ENCODE measurements at places on chromosomes 12 and 14.

DNA sequence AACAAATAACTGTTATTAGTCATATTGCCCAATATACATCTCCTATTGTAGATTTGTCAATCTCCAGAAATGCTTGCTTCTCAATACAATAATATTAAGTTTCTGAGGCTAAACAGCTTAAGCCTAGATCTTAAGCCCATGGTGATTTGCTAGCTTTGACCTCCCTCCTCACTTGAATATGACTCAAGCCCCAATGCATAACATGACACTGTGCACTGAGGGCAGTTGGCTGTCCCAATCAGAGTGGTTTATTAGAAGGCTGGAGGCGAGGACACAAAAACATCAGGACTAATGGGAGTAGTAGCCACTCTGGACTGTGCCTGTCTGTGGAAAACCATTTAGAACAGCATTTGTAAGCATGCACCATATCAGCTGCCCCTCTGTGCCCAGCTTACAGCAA lies 81.1 kb upstream of the GTF2A1 start:
- DNase-seq = no peak

DNA sequence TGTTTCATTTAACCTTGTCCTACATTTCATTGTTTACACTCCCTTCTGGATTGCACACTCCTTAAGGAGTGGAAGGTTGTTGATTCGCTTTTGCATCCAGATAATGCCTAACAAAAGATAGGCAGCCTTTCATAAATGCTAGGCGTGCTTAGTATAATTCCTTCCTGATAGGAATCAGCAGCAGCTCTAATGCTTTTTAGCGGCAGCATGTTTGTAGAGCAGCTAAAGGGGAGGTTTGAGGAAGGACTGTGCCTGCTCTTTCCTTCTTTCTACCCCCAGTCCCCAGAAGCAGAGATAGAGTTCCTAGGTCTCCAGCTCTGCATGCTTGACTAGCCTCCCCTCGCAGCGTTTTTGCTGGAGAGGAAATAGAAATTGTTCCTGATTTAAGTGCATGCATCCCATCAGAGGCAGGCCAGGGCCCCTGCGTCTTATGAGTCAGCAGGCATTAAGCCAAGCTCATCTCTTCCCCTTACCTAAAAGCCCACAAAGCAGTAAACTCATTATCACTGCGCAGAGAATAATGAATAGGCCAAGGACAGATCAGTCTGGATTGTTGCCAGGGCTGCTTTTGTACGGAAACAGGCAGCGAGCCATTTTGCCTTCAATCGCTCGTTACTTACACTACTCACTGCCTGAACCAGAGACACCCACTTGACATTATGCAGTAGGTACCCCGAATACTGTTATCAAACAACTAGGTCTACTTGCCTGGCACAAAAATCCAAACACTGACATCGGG lies 14.0 kb upstream of the TBPL2 start:
- peak; percentile 52 for DNase-seq

- DNase-seq = no peak
Measured at GRCh38 chr12:43115441-43116160, 436.4 kb downstream of the ADAMTS20 start.

DNA sequence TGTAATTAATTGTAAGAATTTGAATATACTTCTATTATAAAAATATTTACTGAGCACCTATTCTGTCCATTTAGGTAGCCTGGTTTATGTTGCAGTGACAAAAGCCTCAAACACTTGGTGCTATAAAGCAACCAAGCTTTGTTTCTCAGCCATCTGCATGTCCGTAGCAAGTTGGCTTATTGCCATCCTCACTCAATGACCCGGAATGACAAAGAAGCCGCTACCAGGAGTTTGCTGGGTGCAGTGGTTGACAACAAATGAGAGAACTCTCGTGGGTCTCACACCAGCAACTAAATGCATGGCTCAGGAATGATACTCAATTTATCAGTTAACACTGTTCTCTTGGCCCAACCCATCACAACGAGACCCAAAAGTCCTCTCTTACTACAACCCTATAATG lies 553.1 kb downstream of the DIO2 start:
- DNase-seq = no peak

DNA sequence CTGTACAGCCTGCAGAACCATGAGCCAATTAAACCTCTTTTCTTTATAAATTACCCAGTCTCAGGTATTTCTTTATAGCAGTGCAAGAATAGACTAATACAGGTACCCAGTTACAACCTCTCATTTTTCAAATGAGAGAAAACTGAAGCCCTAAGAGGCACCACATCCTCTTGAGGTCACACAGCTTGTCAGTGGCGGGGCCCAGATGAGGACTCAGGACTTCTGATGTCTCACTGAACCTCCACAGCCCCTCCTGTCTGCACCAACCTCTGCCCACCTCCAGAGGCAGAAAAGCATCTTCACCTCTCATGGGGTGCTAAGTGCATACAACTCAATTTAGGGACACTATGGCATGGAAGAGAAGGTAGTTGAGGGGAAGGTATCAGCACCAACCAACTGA lies 120.7 kb downstream of the CRACR2A start:
- no peak for DNase-seq

- no peak for DNase-seq
Measured at GRCh38 chr12:68608191-68608590, 2.5 kb upstream of the RAP1B start.

GRCh38 chr14:59939828-59940227 lies 19.9 kb downstream of the LRRC9 start:
- no peak for DNase-seq

- peak; percentile 74 for DNase-seq
Measured at GRCh38 chr12:114834621-114835020, 150.6 kb upstream of the TBX3 start.

- no peak for DNase-seq
Measured at GRCh38 chr14:60945984-60946383, 34.9 kb downstream of the TRMT5 start.

DNA sequence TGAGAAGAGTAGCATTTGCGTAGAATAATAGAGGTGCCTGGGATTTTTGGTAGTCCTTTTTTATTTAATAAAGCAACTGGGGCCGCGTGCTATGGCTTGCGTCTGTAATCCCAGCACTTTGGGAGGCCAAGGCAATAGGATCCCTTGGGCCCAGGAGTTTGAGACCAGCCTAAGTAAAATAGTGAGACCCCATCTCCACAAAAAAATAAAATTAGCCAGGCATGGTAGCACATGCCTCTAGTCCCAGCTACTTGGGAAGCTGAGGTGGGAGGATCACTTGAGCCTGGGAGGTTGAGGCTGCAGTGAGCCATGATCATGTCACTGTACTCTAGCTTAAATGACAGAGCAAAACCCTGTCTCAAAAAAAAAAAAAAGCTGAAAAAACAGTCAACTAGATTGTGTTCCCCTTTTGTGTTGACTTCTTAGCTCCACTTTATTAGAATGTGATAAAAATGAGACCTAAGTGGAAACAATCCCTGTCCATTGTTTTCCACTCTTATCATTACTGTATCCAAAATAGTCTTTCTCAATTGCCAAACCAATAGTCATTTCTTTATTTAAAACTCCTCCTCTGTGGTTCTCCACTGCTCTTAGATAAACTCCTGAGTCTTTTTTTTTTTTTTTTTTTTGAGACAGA lies 7.4 kb downstream of the PRKCH start:
- no peak for DNase-seq

DNA sequence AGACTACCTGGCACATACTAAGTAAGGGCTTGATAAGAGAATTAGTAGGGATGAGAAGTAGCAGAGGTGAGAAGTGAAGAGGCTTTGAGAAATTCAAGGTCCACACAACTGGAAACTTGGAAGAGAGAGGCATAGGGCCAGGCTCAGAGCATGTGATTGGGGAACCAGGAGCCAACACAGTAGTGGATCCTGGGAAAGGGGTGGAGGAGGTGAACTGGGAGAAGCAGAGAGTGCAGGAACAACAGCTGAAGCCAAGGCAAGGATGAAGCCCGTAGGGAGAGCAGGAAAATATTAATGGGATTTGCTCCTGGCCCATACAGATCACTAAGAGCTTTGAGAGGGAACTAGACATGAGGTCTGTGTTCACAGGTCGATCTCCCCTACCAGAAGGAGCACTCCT lies 1.4 kb upstream of the ITGB7 start:
- DNase-seq = no peak

- peak; percentile 86 for DNase-seq
Measured at GRCh38 chr12:15584366-15585041, 204.7 kb downstream of the EPS8 start.

DNA sequence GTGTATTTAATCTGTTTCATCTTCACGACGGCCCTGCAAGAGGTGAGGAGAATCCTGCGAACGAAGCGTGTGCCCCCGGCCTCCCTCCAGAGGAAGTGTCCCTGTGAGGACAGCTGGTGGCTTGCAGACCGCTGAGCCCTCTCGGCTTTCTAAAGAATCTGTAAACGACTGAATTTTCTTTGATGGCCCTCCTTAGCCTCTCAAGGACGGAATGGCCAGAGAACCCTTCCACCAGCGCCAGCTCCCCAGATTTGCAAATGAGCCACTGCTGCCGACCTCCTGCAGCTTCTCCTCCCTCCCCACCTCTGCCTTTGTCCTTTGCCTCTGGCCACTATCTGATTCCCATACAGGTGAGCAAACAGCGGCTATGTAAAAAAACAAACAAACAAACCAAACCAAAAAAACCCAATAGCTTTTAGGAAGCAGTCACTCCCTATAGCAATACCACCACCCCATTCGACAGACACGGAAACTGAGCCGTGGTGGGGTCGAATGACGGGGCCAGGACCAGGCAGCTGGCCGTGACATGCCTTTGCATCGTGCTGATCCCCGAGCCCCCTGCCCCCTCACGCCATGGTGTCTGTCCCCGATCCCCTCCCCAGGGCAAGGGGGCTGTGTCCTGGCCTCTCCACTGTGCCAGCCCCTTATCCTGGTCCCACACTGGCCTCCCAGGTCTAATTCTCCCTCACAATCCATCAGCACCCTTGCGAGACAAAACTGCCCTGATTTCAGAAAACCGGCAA lies 23.6 kb downstream of the RFLNA start:
- no peak for DNase-seq

GRCh38 chr14:95006479-95006878 lies 150.8 kb downstream of the DICER1 start:
- no peak for DNase-seq

- DNase-seq = no peak
Measured at GRCh38 chr12:52691076-52691840, 11.1 kb upstream of the KRT1 start.

DNA sequence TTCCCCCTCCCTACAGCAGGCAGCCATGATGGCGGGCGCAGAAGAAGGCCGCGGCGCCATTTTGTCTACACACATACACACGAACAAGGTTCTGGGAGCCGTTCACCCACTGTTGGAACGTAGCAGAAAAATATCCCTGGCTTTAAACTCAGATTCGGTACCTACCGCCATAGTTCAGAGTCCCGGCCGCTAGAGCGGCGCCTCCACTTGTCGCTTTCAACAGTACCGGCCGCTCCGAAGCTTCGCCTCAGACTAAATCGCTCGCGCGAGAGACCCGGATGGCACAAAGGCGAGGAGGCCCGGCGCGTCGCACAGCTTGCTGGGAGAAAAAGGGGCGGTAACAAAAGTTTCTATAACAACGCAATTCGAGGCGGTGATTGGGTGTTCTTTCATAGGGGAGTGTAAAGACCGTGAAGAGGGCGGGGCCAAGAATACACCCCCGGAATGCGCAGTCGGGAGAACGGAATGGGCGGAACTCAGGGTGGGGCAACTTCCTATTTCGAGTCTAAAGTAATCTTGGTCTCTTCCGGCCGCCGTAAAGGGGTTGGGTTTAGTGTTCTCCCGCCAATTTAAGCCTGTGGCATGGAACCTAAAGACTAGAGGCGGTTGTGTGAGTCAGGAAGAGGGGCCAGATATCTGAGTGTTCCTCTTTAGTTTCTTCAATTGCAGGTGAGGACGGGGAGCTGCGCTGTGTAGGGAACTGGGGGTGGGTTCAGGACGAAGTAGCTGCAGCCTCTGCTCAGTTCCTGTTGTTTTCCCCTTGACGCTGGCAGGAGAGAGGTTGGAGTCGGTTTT lies at the start of the genes KNTC1 and RSRC2:
TSS of gene KNTC1 (plus strand) at position 567 of the 795 bp plus-strand sequence. CDS start 2,815 bp downstream, outside the sequence.
TSS of gene RSRC2 (minus strand) at position 254 of the 795 bp plus-strand sequence. CDS start at position 171, 83 bp downstream.
- peak; percentile 99 for DNase-seq

DNA sequence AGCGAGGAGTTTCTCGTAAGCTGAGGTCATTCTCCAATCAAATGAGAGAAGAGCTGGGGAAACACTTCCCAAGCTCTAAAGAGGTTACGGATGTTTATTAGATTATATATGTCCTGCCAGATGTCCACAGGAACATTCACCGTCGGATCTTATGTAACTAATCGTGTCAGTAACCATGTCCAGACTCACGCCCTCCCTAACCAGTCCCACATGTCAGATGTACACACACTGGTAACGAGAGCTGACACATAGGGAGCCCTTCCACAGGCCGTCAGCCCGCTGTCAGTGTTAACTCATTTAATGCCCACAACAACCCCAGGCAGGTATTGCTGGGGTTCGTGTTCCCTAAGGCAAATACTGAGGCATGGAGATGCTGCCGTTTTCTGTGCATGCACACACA lies 223.7 kb upstream of the RTL1 start:
- peak; percentile 8 for DNase-seq

GRCh38 chr12:42173961-42174521 lies 29.4 kb upstream of the GXYLT1 start:
- no peak for DNase-seq

DNA sequence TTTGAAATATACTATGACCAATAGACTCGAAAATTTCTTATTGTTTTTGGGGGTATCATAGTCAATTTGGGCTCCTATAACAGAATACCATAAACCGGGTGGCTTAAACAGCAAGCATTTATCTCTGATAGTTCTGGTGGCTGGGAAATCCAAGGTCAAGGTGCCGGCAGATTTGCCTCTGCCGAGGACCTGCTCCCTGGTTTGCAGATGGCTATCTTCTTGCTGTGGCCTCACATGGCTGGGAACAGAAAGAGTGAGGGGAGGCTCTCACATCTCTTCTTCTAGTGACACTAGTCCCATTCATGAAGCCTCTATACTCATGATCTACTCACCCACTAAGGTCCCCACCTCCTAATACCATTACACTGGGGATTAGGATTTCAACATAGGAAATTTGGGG lies 70.7 kb downstream of the BORCS5 start:
- DNase-seq = no peak

- DNase-seq = no peak
Measured at GRCh38 chr14:88488081-88488480, 66.7 kb downstream of the PTPN21 start.

DNA sequence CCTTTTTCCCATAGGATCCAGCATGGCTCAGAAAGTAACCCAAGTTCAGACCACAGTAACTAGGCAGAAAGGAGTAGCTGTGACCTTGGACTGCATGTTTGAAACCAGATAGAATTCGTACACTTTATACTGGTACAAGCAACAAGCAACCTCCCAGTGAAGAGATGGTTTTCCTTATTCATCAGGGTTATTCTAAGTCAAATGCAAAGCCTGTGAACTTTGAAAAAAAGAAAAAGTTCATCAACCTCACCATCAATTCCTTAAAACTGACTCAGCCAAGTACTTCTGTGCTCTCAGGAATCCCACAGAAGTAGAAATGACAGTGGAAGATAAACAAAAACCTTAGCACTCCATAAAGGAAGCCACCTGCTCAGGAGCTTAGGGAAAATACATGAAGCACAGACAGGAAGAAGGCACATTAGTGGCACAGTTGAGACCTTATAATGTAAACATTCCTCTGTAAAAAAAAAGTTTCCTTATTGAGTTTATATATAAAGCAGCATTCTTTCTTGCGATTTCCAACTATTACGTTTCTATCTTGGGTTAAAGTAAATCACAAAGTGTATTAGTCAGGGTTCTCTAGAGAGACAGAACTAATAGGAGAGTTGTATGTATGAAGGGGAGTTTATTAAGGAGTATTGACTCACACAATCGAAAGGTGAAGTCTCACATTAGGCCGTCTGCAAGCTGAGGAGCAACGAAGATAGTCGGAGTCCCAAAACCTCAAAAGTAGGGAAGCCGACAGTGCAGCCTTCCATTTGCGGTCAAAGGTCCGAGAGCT lies 398.4 kb downstream of the DAD1 start:
- DNase-seq = no peak

All from AG10803 (cell line).